Activated naive CD8-positive, alpha-beta T cell treated with anti-CD3 and anti-CD28 coated beads, Interleukin-2, amount 10 ng/mL, durations not matched to agents 7 days and 5 days (primary cell): ENCODE measurements at places on chromosomes 2 and 18. TPM values are rescaled to one million over a fixed set of nuclear protein-coding genes. Genes with fewer than 3 reads are reported as not detected.

GRCh38 chr2:43906448-43907109 lies 67.8 kb downstream of the ABCG8 start:
- no peak for DNase-seq
- H3K36me3 ChIP-seq = peaks cover 25% of the 10 kb centered on the region
- H3K4me3 ChIP-seq = no peak overlapping the region
- no peak overlapping the region for H3K27ac ChIP-seq
- H3K27me3 ChIP-seq = no peaks in the 10 kb centered on the region

DNA sequence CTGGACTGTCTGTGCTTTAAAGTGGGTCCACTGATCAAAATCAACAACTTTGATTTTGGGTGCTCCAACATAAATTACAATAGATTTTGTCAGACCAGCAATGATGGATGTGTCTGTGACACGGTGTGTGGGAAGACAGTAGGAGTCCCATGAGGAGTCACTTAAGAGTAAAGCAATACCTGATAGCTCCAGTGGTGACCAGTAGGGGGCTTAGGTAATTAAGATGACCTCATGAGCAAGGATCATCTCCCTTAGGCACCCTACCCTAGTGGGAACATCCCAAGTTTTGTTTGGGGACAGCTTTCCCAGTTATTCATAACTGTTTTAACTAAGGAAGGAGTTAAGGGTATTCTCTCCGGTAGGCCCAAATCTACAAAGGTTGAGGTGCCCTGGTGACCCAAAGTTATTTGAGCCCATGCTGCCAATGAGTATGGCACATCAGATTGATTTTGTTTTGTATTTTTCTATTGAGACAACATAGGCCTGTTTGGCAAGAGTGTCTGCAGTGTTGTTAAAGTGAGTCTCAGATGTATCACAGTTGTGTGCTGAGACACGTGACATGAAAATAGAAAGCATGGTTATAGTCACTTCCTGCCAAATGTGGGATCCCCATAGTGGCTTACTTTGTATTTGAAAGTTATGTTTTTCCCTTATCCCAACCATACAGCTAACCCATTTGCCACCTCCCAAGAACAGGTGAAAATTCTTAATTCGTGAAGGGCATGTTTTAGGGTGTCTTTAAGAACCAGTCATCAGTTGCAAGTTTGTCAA lies 1337.6 kb upstream of the SLC39A10 start:
- H3K27ac ChIP-seq = no peak overlapping the region
- no peak for DNase-seq
- no peaks in the 10 kb centered on the region for H3K4me1 ChIP-seq
- H3K36me3 ChIP-seq = no peaks in the 10 kb centered on the region
- H3K4me3 ChIP-seq = no peak overlapping the region

- DNase-seq = no peak
- H3K27me3 ChIP-seq = peaks cover 21% of the 10 kb centered on the region
- no peak overlapping the region for H3K27ac ChIP-seq
- H3K4me1 ChIP-seq = no peaks in the 10 kb centered on the region
- H3K4me3 ChIP-seq = no peak overlapping the region
- no peaks in the 10 kb centered on the region for H3K36me3 ChIP-seq
Observed at GRCh38 chr2:127014224-127014623, 92.7 kb downstream of the BIN1 start.

DNA sequence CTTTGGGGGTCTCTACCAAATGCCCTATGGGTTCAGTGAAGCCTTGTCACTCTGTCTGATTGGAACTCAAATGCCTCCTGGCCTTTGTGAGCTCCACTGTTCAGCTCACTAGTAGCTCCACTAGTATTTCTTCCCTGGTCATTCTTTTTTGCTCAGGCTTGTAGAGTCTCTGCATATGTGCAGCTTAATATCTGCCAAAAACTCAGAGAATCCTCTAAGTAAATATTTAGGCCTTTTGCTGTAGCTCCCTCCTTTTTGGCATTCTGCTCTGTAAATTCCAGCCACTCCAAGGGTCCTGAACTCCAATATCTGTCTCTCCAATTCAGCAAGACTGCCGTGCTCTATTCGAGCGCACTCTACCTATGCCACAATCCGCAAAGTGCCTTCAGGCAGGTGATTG lies 146.5 kb downstream of the MAIP1 start:
- DNase-seq = no peak
- H3K4me3 ChIP-seq = no peak overlapping the region
- no peak overlapping the region for H3K27ac ChIP-seq
- H3K36me3 ChIP-seq = no peaks in the 10 kb centered on the region

DNA sequence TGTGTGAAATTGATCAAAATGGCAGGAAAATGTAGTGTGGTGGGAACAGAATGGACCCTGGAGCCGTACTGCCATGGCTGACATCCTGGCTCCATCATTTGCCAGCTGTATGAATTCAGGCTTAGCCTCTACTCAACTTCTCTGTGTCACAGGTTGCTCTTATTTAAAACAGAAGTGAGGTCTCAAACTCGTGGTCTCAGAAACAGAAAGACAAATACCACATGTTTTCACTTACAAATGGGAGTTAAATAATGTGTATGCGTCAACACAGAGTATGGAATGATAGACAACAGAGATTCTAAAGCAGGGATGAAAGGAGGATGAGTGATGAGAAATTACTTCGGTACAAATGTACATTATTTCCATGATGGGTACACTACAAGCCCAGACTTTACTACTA lies 227.4 kb downstream of the DCC start:
- no peaks in the 10 kb centered on the region for H3K36me3 ChIP-seq
- DNase-seq = no peak
- no peak overlapping the region for H3K27ac ChIP-seq
- no peak overlapping the region for H3K4me3 ChIP-seq
- no peaks in the 10 kb centered on the region for H3K27me3 ChIP-seq

GRCh38 chr2:136080114-136080513 lies 37.8 kb downstream of the CXCR4 start:
- no peak overlapping the region for H3K4me3 ChIP-seq
- no peak overlapping the region for H3K27ac ChIP-seq
- H3K27me3 ChIP-seq = no peaks in the 10 kb centered on the region
- H3K36me3 ChIP-seq = peaks cover 13% of the 10 kb centered on the region

- no peak for DNase-seq
- H3K36me3 ChIP-seq = no peaks in the 10 kb centered on the region
Observed at GRCh38 chr2:239871481-239872435, 153.4 kb downstream of the NDUFA10 start.

The TTN gene
- total RNA-seq = 11.9 TPM

The ZNF638 gene
- 101 TPM for total RNA-seq
